ENCODE measurements at places on chromosomes 4 and X. TPM values are rescaled to one million over a fixed set of nuclear protein-coding genes. Genes with fewer than 3 reads are reported as not detected.

GRCh38 chrX:55815546-55815945, 98.0 kb downstream of the RRAGB start:
- no peak for DNase-seq

IQCM gene
- total RNA-seq = not detected

- DNase-seq = no peak
Observed at GRCh38 chr4:182918791-182919302, 1.7 kb upstream of the DCTD start.

- no peak for DNase-seq
Observed at GRCh38 chr4:10072420-10073017, 44.1 kb downstream of the WDR1 start.

GRCh38 chr4:151035328-151035727, 20.2 kb upstream of the LRBA start:
- no peak for DNase-seq

TEX11 gene
- not detected for total RNA-seq
